H1 (cell line): ENCODE measurements at places on chromosomes 16 and 17. TPM values are rescaled to one million over a fixed set of nuclear protein-coding genes. Genes with fewer than 3 reads are reported as not detected.

The MRPL28 gene
- 88.9 and 95.7 TPM in 2 replicates for total RNA-seq

GRCh38 chr17:61837175-61838051, 25.9 kb downstream of the BRIP1 start:
- DNase-seq = no peak

DNA sequence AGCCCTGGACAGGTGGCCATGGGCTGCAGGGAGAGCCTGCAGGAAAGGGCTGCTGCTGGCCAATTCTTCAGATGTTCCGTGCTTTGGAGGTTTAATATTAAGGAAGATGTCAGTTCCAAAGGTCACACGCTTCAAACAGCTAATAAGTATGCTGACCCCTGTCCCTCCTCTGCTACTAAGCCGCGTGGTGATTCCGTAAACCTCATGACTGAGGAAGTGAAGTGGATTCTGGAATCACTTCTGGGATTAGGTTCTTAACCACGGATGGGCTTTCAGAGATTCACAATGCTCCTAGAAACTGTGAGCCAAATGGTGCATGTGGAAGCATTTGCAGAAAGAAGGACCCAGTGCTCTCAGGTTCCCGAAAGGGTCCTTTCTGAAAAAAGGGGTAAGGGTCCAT, 28.5 kb upstream of the ERN1 start:
- no peak for DNase-seq

GRCh38 chr17:36945959-36946725, 2.6 kb upstream of the AATF start:
- no peak for DNase-seq

The IL21R gene
- 0.34 TPM in 2 replicates for total RNA-seq

The CCL1 gene
- not detected in 2 replicates for total RNA-seq

The OXLD1 gene
- 35.9 and 41.5 TPM in 2 replicates for total RNA-seq

The NF1 gene
- 27.5 and 29.6 TPM in 2 replicates for total RNA-seq

GRCh38 chr17:42814633-42815399, 9.3 kb downstream of the BECN1 start:
- no peak for DNase-seq

GRCh38 chr17:19021622-19022083, 17.1 kb upstream of the FAM83G start:
- peak; percentile 81 for DNase-seq

The ITGB4 gene
- total RNA-seq = 5.4 and 5.6 TPM in 2 replicates
